ENCODE measurements at places on chromosomes 1 and 21. TPM values are rescaled to one million over a fixed set of nuclear protein-coding genes. Genes with fewer than 3 reads are reported as not detected.

DNA sequence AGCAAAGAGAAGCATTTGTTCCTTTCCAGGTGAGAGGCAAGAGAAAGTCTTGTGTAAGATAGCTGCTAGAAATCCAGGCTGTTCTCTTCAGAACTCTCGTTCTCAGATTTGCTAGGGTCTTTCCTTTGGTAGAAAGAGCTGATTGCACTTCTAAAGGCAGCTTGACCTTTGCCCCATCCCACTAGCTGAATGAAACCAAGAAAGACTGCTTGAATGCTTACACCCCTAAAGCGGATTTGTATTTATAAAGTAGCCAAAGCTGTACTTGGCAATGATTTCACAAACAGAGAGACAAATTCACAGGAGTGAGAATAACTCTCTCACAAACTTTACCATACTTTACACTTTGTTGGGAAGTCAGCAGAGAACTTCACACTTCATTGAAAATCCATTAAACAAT is 424.1 kb downstream of the TTLL7 start:
- ATAC-seq, result no peak

Gene VPS26C
- total RNA-seq, result 72.1 TPM

- no peak for ATAC-seq
Measured at GRCh38 chr1:34656731-34657130, 98.1 kb upstream of the GJB5 start.

Gene CFAP107
- total RNA-seq, result not detected

Gene RIIAD1
- not detected for total RNA-seq

DNA sequence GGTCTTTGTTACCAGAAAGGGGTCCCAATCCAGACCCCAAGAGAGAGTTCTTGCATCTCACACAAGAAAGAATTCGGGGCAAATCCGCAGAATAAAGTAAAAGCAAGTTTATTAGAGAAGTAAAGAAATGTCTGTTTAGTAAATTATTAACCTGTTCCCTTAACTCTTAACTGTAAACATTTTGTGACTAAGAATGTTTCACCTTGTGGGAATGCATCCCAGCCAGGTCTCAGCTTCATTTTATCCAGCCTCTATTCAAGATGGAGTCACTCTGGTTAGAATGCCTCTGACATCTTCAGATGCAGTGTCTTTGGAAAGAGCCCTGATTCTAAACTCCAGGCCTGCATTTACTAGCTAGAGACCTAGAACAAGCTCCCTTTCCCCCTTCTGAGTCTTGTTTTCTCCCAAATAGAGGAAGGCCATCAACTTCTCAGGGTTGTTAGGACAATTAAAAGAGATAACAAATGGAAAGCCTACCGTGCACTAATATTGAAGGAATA is 4.5 kb upstream of the FABP3 start:
- no peak for ATAC-seq

Gene C8A
- not detected for total RNA-seq

All from activated T-helper 17 cell treated with anti-CD3 and anti-CD28 coated beads, Interleukin-2, amount 50 U/mL, for 72 hours (primary cell).